ENCODE measurements at places on chromosomes 3 and 15.

DNA sequence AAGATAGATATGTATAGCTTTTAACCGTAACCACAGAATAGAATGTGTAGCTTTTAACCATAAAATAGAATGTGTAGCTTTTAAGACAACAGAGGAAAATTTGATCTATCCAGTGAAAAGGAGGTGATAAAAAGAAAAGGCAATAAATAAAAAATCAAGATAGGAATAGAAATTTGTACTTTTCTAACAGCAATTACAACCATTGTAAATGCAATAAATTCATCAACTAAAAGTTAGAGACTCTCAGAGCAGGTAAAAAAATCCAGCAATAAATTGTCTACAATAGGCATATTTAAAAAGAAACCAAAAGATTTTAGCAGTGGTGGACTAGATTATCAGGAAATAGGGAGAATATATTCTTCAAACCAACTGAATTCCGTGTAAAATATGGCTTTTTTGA lies 63.8 kb upstream of the ABHD2 start:
- DNase-seq: no peak

DNA sequence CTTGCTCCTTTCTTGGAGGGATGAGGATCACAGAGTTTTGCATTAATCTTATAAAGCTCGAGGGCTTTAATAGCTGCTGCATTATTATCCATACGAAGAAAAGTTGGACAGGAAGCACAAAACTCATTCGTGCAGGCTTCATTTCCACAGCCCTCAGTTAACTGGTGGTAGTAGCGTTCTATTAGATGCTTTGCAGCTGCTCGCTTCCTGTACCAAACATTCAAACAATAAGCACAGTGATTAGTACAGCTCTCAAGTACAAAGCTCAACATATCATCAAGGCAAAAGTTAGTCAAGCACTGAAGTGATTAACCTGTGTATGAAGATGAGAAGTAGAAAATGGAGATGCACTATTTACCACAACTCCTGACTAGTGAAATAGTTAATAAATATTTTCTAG lies 63.3 kb downstream of the UBE3A start:
- DNase-seq: no peak

DNA sequence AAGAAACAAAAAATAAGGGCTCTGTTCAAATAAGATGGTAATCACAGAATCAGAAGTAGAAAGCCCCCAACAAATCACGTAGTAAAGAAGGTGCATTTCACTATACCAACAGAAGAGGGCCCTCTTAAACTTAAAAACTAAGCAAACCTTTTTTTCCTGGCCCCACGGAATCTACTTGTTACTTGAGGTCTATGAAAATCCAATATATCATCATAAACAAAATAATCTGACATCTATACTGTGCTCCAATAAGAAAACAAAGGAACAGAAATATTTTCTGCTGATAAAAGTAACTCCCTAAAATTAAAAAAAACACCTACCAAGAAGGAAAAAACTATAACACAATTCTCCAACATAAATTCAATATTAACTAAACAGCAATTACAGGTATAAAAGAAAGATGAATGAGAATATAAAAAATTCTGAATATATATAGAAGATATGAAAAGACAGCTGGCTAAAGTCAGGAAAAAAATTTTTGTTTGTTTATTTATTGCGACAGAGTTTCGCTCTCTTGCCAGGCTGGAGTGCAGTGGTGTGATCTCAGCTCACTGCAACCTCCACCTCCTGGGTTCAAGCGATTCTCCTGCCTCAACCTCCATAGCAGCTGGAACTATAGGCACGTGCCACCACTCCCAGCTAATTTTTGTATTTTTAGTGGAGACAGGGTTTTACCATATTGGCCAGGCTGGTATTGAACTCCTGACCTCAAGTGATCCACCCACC lies 81.8 kb downstream of the CLASP2 start:
- DNase-seq: no peak

DNA sequence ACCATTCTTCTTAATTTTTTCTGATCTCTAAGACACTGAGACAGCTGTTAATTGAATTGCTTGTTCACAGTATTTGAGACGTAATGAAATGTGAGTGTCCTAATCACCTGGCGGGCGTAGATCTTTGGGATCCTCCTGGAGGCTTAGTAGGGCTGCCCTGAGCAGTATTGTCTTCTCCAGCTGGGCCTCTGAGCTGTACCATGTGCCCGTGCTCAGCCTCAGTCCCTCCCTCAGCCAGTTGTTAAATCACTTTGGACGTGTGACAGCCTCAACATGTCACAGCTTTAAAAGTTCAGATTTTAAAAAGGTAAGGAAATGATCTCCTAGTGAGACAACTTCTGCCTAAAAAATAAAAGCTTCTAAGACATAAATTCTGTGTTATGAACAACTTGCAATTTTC lies 35.5 kb downstream of the IGF1R start:
- no peak for DNase-seq

DNA sequence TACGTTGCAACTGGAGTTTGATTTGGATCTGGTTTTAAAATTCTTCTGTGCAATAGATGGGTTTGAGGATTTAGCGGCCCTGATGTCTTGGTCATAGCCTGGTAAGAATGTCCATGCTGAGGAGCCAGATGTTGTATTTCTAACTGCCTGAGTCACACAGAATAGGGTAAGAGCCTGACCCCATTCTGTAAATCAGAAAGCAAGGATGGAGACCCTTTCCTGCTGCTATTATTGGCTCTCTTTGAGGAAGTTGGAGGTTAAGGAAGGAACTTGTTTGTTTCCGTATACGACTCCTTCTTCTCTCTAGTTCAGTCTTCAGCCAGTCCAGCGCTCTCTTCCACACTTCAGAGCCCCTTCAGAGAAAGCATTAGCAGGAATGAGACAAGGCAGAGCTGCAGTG lies 65.1 kb downstream of the HCN4 start:
- no peak for DNase-seq

DNA sequence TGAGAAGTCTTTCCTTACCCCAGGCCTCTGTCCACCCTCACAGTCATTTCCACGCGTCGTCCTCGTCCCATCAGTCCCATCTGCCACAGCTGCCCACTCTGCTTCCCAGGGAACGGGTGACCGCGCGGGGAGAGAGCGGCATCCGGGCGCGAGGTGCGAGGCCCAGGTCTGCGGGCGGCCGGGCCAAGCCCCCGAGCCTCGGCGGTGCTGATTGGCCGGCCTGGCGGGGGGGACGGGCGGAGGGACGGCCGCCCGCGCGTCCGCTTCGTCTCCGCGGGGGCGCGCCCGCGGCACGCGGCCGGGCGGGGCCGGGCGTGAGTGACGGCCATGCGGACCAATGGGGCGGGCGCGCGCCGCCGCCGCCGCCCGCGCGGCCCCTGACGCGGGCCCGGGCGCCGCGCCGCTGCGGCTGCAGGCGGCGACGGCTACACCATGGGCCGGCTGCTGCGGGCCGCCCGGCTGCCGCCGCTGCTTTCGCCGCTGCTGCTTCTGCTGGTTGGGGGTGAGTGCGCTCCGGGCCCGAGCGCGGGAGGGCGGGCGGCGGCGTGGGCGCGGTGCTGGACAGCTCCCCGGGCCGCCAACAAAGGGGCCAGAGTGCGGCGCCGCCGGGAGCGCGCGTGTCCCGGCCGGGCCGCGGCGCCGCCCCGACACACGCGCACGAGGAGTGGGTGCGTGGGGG lies at the start of gene PODXL2:
TSS of gene PODXL2 (plus strand) at position 398 of the 679 bp plus-strand sequence. CDS start at position 433, 35 bp downstream.
- peak; percentile 3 for DNase-seq

DNA sequence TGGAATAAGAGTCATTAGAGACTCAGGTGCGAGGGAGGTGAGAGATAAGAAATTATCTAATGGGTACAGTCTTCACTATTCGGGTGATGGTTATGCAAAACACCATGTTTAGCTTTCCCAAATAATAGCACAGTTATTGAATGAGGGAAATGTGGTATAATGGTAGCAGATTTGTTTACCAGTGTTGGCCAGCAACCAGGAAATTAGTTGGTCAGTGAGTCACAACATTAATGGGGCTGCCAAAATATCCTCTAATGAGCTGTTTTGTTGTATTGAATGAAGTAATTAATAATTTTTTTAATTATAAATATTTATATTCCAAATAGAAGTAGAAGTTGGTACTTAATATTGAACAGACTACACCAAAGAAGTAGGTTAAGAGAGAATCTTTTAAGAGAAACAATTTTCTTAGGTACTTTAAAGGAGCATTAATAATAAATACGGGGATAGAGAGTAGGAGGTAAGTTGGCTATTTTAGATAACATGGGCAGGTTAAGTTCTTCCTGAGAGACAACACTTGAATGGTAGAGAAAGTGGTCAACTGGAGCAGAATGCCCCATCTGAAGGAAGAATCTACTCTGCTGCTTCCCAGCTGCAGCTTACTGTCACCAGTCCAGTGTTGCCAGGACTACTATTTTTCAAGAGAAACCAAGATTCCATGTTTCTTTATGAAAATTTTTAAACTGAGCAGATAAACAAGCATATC lies 218.8 kb downstream of the UBE2E2 start:
- DNase-seq: no peak

- no peak for DNase-seq
Observed at GRCh38 chr3:181425074-181425473, 286.7 kb upstream of the SOX2 start.

DNA sequence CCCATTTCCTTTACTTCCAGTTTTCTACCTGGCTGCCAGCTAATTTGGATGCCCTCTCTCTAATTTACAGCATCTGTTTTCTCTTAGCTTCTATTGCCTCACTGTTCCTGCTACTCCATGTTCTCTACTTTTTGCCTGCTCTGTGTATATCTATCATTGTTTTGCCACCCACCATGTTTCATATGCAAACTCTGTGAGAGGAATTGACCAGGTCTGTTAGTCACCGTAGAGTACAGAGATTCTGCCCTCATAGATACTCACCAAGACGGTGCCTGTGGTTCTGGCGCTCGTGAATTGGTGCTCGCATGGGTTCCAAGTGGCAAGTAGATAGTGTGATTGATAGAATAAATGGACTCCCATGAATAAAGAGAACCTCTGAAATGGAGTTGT lies 288.8 kb downstream of the CNTN6 start:
- DNase-seq: no peak

GRCh38 chr15:46413799-46414198 lies 779.0 kb downstream of the SQOR start:
- no peak for DNase-seq

DNA sequence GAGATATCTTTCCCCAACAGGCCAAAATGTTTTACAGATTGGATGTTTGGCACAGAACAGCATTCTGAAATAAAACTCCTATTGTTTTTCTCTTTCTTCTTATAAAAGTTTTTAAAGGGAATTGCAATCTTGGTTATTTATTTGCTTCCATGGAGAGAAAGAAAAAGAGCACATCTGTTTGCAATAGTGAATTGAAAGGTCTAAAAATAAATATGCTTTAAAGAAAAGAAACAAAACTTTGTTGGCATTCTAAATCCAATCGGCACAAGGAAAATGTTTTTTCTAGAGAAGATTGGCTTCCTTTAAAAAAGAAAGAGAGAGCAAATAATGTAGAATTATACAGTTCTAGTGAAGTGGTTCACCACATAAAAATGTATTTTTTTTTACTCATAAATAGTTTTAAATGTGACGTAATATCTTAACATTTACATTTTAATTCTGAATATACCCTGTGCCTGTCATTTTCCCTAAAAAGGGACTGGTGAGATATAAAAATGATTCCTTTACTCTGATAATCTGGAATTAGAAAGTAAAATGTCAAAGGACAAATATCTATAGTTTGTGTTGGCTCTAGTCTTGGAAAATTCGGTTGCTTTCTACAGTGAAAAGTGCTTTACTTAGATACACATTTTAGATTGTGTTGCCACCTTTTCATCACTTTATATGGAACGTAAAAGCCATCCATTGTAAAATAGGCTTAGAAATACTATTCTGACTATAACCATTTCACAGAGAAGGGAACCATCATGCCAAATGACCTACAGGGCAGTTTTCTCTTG lies 257.4 kb upstream of the CBLB start:
- no peak for DNase-seq

DNA sequence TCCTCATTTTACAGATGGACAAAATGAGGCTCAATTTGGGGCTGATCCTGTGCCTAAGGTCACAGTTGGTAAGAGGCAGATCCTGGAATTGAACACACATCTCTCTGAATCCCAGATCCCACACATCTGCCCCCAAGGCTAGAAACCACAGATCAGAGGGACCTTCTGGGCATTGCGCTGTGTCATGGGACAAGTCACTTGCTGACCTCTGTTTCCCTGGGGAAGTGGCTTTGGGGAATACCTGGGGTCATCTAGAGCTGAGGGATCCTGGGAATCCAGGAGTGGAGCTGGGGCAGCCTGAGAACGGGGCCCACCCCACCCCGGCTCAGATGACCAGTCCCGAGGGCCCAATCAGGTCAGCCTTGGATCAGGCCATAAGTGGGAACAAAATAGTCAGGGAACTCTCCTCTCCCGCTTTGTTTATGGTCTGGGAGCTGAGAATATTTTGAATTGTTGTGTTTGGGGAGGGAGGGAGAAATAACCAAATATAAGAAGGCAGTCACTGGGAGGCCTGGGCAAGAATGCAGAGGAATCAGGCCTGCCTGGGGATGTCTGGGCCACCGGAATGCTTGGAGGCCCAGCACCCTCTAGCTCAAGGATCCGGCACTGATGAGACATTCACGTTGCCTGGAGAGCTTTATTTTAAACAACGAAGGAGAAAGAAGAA lies 8.8 kb upstream of the SLC6A6 start:
- no peak for DNase-seq

DNA sequence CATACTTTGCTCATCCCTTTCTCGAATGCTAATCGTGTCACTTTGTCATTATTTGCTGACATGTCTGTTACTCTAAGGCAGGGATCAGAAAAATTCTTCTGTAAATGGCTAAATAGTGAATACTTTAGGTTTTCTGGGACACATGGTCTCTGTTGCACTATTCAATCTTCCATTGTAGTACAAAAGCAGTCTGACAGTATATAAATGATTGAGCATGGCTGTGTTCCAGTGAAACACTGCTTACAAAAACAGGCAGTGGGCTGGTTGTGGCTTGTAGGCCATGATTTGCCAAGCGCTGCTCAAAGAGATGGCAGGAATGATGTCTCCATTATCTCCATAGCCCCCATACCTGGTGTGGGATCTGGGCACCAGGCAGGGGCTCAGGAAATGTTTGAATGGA lies 45.6 kb downstream of the TMEM266 start:
- DNase-seq: no peak

DNA sequence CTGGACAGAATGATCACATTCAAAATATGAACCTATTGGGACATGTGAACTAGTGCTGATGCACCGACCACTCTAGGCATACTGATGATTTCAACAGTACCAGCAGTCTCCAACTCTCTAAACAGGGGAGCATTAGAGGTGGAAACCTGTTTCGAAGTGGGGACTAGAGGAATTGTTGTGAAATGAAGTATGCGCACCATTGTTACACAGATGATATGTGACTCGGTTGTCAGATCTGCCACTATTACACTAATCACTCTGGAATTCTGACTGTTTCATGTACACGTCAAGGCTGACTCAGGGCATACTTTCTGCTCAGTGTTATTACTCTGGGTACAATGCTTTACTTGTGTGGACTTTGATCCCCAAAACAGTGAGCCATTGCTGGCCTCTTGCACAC lies 198.2 kb upstream of the UBE2E2 start:
- no peak for DNase-seq

Data from stimulated activated naive CD4-positive, alpha-beta T cell treated with Interleukin-2 at 50 U/mL for 16 hours (primary cell).